ENCODE measurements at places on chromosomes 11 and 22. TPM values are rescaled to one million over a fixed set of nuclear protein-coding genes. Genes with fewer than 3 reads are reported as not detected.

DNA sequence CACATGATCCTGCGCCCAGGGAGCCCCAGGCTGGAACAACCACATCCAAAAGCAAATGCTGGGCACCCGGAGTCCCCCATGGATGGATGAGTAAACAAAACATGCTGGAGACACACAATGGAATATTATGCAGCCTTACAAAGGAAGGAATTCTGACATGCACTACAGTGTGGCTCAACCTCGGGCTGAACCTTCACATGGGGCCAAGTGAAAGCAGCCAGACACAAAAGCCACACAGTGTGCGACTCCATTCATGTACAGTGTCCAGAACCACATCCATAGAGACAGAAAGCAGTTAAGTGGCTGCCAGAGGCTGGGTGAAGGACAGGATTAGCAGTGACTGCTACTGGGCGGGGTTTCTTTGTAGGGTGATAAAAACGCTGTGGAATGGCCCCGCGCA is 10.1 kb downstream of the POLR3H start:
- DNase-seq, result no peak
- H3K36me3 ChIP-seq, result peaks cover 21% of the 10 kb centered on the region
- no peaks in the 10 kb centered on the region for H3K27me3 ChIP-seq

- no peaks in the 10 kb centered on the region for H3K27me3 ChIP-seq
- DNase-seq, result no peak
- no peak overlapping the region for H3K4me3 ChIP-seq
- no peaks in the 10 kb centered on the region for H3K4me1 ChIP-seq
- no peak overlapping the region for H3K27ac ChIP-seq
Observed at GRCh38 chr11:17542249-17542648, 2.0 kb downstream of the USH1C start.

DNA sequence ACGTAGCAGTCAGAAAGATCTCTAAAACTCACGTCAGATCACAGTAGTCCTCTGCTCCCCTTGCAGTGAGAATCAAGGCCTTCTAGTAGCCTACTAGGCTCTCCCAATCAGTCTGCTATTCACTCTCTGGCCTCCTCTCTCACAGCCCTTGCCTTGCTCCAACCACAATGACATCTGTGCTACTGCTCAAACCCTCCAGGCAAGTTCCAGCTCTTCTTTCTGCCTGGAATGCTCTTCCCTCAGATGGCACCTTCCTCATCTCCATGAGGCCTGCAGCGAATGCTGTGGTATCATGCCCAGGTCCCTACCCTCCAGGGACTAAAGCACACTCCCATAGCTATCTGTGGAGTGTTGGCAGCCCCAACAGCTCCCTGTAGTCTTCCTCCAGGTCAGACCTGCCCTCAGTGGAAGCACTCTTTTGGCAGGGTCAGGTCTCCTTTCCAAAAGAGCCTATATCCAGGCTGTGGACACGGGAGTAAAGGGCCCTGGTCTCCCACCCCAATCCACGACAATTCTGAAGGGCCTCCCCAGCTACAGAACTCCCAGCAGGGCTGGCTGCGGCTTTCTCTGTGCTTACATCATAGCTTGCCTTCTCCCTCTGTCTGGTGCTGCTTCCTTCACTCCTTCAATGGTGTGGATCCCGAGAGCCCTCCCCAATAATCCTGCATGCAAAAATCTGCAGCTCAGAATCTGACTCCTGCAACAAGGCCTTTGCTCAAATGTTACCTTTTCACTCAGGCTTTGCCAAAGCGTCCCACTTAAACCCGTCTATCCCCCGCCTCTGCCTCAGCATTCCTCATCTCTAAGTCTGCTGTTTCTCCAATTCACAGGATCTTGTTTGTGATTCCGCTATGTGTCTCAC is 8.9 kb downstream of the HIRA start:
- no peaks in the 10 kb centered on the region for H3K36me3 ChIP-seq
- H3K27ac ChIP-seq, result no peak overlapping the region
- no peaks in the 10 kb centered on the region for H3K27me3 ChIP-seq
- H3K4me3 ChIP-seq, result no peak overlapping the region

GRCh38 chr22:41966607-41967240 is 2.5 kb upstream of the SEPTIN3 start:
- H3K36me3 ChIP-seq, result no peaks in the 10 kb centered on the region
- H3K27me3 ChIP-seq, result no peaks in the 10 kb centered on the region
- DNase-seq, result peak; percentile 39
- no peak overlapping the region for H3K4me3 ChIP-seq
- H3K27ac ChIP-seq, result no peak overlapping the region
- H3K4me1 ChIP-seq, result no peaks in the 10 kb centered on the region

DNA sequence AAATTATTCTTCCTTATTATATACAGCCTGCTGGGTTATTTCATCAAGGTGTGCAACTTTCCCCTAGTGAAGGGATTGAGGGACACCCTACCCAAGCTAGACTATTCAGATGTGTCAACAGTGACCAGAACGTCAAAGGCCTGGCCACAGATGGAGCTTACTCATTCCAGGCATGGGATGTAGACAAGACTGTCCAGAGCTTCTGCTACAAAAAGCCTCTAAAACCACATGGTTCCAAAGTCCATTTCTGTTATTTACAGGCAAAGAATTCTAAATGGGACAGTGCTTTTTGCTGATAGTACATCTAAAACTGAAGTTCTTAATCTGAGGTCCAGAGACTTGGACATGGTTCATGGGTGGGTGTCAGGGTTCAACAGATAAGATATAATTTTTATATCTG is 9.7 kb upstream of the SMCO4 start:
- no peaks in the 10 kb centered on the region for H3K4me1 ChIP-seq
- H3K36me3 ChIP-seq, result no peaks in the 10 kb centered on the region
- no peaks in the 10 kb centered on the region for H3K27me3 ChIP-seq
- H3K27ac ChIP-seq, result no peak overlapping the region
- H3K4me3 ChIP-seq, result no peak overlapping the region
- DNase-seq, result no peak

DNA sequence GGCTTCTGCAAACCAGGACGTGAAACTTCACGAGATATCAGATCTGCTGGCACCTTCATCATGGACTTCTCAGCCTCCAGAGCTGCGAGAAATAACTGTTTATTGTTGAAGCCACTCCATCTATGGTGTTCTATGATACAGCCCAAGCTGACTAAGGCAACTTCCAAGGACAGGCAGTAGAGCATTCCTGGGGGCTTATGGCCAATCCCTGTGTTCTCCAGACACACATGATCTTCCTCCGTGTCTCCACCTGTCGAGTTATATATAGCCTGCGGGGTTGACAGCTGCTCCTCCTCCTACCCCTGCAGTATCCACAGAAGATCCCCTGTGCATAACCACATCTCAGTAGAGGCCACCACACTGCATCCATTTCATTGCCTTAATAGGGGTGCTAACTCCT is 11.0 kb downstream of the TP53AIP1 start:
- H3K36me3 ChIP-seq, result no peaks in the 10 kb centered on the region
- no peak for DNase-seq
- no peaks in the 10 kb centered on the region for H3K4me1 ChIP-seq
- H3K4me3 ChIP-seq, result no peak overlapping the region

DNA sequence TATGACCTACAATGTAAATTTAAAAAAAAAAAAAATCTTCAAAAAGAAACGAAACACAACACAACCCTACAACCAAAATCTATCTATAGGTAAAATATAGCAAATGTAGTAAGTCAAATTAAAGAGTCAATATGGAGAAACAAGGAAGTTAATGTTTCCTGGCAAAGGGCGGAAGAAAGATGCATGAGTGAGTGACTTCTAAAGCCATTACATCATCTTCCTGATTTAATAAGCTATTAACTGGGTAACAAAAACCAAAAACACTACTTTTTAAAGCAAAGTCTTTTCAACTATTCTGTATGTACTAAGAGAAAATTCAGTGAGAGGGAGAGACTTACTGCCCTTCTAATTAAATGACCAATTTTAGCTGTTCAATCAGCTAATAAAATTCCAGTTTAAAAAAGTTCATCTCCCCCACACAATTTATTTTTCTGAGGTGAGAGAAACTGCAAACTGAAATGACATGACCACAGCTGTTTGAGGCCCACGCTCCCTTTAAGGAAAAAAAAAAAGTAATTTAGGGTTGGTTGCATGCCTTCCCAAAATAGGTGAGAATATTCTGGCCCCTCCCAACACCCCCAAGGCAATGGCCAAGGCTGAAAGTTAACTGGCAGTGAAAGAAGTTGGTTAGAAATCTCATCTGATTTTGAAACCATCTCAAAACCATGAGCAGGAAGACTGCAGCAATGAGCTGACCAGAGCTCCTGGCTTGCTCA is 5.9 kb downstream of the SF1 start:
- peaks cover 98% of the 10 kb centered on the region for H3K4me1 ChIP-seq
- peaks cover 99% of the 10 kb centered on the region for H3K36me3 ChIP-seq
- DNase-seq, result no peak
- H3K27ac ChIP-seq, result peak overlapping the region; percentile 9
- no peak overlapping the region for H3K4me3 ChIP-seq

DNA sequence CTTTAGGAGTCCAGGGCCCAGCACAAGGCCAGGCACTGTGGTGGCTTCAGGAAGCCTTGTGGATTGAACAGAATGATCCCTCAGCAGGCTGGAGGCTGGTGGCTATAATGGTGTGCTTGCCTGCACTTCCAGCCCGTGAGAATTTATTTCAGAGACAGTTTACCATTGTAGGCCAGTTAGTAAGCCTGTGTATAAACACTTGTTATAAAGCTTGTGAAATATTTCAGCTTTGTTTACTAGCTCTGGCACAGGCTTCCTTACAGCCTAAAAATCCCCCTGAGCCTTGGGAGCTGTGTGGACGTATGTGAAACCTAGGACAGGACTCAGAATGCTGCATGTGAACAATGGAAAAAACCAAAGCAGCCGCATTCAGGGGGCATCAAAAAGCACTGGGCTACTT is 26.6 kb upstream of the ACER3 start:
- no peaks in the 10 kb centered on the region for H3K36me3 ChIP-seq
- no peak overlapping the region for H3K4me3 ChIP-seq
- H3K4me1 ChIP-seq, result no peaks in the 10 kb centered on the region
- no peak overlapping the region for H3K27ac ChIP-seq

DNA sequence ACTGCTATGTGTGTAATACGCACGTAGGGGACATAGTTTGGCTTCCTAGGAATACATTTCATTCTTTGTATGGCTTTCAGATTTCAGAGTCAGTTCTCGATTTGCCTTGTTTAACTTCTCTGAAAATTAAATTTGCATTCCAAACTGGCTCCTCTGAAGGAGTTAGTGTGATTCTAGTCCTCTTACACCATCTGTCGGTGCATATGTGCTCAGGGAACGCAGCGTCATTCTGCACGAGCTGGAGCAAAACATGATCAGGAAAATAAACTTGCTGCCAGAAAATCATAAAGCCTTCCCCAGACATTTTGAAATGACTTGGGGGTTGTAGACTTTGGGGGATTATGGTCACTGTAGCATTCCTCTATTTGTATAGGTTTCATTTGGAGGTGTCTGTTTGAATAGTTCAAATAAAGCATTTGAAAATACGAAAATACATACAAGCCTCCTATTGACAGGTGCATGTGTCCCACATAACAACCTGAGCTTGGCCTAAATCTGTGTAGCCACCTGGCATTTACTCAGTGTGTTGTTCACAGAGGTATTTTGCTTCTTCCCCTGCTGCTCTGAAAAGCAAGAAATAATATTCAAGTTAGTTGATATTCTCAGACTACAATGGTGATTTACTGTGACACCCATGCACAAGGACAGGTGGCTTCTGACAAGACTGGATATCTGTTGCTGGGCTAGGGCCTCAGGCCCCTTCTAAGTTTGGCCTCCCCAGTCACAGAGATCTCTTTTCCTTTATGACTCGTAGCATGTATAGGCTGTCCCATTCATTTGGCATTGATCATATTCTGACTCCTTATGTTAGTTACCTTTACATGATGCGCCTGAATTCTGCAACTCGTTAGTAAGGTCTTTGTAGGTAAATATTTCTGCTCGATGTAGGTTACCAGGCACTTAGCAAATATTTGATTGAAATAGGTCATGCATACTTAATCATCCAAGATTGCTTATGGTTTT is 81.6 kb upstream of the SORL1-AS1 start:
- no peaks in the 10 kb centered on the region for H3K27me3 ChIP-seq
- H3K27ac ChIP-seq, result peak overlapping the region; percentile 7
- H3K4me1 ChIP-seq, result peaks cover 16% of the 10 kb centered on the region
- no peak overlapping the region for H3K4me3 ChIP-seq

NXPE1 gene
- total RNA-seq, result not detected

DUSP8 gene
- 5.8 TPM for total RNA-seq

TPBGL gene
- total RNA-seq, result 0.15 TPM
